ENCODE measurements at places on chromosomes 3 and 15.

DNA sequence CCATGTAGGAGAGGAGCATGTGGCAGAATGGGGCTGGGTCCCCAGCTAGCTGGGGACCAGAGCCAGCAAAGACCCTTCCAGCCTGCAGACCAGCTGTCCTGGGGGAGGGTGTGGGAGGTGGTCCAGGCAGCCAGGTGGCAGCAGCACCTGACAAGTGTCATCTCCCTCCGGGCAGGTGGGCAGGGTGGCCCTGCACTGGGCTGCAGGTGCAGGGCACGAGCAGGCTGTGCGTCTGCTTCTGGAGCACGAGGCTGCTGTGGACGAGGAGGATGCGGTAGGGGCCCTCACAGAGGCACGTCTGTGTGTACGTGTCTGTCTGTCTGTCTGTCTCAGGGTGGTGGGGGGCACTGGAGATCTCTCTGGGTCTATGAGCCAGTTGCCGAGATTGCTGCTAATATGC is 5.5 kb downstream of the ANKDD1A start:
- DNase-seq = no peak

GRCh38 chr3:71313844-71314243 is 269.7 kb downstream of the FOXP1 start:
- no peak for DNase-seq

GRCh38 chr3:41044523-41044922 is 154.8 kb upstream of the CTNNB1 start:
- no peak for DNase-seq

DNA sequence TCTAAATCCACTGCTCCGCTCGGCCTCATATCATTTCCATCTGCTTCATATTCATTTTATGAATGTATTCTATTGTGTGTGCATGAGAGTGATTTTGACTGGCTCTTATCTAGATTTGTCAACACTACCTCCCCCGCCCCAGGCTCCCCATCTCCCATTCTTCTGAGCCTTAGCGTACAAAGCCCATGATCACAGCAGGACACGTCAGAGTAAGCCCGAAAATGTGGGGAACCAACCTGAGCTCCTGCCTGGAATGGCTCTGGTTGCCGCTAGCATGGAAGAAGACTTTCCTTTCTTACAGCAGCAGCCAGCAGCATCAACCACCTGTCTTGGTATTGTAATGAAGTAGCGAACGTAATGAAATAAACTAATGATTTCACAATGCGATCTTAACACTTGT is 61.4 kb downstream of the GABRB3 start:
- no peak for DNase-seq

- no peak for DNase-seq
Observed at GRCh38 chr3:135248213-135248612, 453.2 kb downstream of the EPHB1 start.

DNA sequence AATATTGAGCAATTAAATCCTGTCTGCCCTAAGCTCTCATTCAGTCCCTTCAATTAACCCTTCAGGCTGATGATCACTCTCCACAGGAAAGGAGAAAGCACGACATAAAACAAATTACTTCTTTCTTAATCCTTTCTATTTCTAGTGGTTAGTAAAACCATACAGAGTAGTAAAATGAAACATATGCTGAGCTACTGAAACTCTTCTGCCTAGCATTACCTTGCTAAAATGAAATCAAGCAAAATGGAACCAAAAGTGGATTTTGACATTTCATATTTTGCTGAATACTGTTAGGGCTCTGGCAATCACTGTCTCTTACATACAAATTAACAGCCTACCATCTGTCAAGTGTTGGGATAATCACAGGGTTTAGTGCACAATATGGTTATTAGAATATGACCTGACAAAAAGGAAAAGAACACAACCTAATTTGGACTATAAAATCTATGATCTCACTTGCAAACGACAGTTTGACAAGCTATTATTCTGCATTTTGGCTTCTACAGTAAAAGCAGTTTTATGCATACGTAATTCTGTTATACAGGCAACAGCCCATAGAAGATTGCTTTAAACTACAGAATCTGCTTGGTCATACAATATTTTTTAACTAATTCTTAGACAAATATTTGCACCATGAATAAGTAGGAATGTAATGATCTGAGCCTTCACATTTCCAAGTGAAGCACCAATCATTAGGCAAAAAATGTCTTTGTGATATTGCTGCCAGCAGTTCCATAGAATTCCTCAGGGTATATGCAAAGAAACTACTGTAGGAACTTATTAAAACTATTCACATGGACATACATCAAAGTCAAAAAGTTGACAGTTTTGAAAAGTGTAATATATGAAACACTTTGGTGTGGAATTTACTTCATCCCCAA is 105.0 kb downstream of the FHIT start:
- no peak for DNase-seq

All from CD4-positive, alpha-beta T cell treated with Interferon gamma for 1 hour (primary cell).